Hepatic stellate cell (primary cell): ENCODE measurements at places on chromosomes 12 and 14.
A peak's percentile ranks its signal among the peaks of the same experiment; 100 is the strongest.

DNA sequence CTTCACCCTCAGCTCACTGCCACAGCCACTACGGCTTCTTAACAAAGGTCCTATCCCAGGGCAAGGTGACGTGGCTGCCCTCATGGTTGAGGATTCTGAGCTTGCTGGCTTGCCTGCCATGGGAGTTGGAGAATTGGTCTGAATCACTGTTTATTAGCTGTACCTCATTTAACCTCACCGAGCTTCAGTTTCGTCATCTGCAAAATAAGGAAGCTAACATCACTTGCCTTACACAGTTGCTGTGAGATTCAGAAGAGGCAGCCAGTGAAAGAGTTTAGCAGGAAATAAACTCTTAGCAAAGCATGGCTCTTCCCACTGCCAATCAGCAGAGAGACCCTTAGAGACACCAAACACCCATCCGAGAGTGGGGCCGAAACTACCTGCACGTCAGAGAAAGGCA, 90.1 kb upstream of the KCNA1 start:
- no peak for DNase-seq

DNA sequence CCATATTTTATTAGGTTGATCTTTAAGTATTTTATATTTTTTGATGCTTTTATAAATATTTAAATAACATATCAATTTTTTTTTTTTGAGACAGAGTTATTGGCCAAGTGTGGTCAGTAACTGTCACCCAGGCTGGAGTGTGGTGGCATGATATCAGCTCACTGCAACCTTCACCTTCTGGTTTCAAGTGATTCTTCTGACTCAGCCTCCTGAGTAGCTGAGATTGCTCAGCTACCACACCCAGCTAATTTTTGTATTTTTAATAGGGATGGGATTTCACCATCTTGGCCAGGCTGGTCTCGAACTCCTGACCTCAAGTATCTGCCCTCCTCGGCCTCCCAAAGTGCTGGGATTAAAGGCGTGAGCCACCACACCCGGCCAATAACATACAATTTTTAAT, 71.1 kb downstream of the FUT8 start:
- DNase-seq: no peak

DNA sequence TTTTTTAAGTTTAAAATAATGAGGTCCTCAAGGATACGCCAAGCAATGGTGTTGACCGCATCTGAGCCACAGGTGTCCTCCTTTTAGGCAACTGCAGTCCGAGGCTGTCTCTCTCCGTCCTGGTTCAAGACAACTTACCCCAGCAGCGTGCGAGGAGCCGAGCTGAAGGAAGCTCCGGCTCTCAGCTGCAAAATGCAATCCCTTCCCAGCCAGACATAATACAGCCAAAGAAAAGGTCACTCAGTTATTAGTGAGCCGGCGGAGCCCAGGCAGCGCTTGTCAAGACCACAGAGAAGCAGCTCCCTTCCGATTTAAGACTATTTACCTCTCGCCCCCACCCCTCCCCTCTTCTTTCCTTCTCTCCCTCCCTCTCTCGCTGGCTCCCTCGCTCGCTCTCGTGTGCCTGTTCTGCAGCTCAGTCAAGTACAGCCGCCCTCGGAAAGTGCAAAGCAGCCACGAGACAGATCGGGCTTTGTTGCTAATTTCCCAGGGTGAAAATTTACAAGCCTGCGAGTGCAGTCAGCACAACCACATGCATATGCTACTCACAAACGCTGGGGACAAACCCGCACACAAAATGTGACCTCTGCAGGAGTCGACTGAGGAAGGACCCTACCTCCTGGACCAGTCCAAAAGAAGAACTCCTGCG, 363 bp upstream of the LMO3 start:
- DNase-seq: peak; percentile 12

- DNase-seq: no peak
These were observed 7.0 kb upstream of the TNS2 start for GRCh38 chr12:53042607-53043454.

GRCh38 chr14:94769391-94770250, at the start of gene GSC:
Gene GSC, minus strand, starts transcription at chr14:94770113. Its CDS starts 98 bp downstream, at chr14:94770015.
- no peak for DNase-seq

DNA sequence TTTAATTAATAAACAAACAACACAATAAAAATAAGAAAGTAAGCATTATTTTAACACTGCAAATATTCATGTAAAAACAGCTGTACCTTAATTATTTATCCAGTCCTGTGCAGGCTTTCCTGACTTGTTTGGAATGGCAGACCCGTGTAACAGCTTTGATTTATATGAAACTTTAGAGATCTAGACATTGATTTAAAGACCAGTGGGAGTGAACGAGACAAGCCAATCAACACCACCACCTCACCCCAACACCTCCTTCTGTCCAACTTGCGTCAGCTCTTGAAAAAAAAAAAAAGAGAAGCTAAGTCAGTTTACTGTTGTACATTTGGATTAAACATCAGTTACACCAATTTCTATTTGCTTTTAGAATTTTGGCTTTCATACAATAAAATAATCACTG, 22.3 kb downstream of the SLC38A4 start:
- DNase-seq: no peak

GRCh38 chr12:93134893-93135285, 205.8 kb upstream of the EEA1 start:
- no peak for DNase-seq

- no peak for DNase-seq
These were observed 723.7 kb upstream of the USP15 start for GRCh38 chr12:61536525-61536924.

- DNase-seq: peak; percentile 92
These were observed 93.8 kb downstream of the RFLNA start for GRCh38 chr12:124388679-124389137.
